ENCODE measurements at places on chromosomes 12 and 14. TPM values are rescaled to one million over a fixed set of nuclear protein-coding genes. Genes with fewer than 3 reads are reported as not detected.
A peak's percentile ranks its signal among the peaks of the same experiment; 100 is the strongest.

- DNase-seq = no peak
Observed at GRCh38 chr14:87785897-87786296, 207.1 kb downstream of the GALC start.

DNA sequence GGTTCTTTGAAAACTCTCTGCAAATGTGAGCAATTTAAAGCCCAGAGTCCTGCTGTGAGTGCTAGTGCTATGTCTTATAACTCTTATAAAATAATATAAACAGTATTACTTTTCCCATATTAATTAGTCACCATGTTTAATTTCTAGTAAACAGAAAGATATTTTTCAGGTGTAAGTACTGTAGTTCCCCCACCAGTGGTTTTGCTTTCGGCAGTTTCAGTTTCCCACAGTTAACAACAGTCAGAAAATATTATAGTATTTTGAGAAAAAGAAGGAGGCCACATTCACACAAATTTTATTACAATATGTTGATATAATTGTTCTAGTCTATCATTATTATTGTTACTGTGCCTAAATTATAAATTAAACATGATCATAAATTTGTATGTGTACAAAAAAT is 800.5 kb downstream of the LRFN5 start:
- DNase-seq = no peak

DNA sequence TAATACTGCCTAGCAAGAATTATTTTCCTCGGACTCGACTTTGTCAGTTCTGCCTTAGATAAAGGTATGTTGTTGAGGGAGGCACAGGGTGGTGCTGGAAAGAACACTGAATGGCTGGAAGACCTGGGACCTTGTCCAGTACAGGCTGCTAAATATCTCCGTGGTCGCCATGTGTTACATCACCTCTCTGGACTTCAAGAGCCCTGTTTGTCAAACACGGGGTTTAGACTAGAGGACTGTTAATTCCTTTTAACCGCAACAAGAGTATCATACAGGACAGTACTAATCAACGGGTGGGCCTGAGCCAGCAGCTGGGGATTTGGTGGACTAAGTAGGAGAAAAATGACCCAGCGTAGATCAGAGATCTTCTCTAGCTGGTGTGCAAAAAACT is 476.3 kb downstream of the LRIG3 start:
- DNase-seq = peak; percentile 39

Gene P2RX2
- total RNA-seq = not detected

Gene PARPBP
- 6.5 TPM for total RNA-seq

Gene ST8SIA1
- total RNA-seq = 6.2 TPM

Gene PRPH
- not detected for total RNA-seq

Gene BAG5
- 28.6 TPM for total RNA-seq

All from osteoblast (primary cell).